Psoas muscle (tissue), 8 donors: ENCODE measurements at places on chromosomes 2 and 18. TPM values are rescaled to one million over a fixed set of nuclear protein-coding genes. Genes with fewer than 3 reads are reported as not detected.

MAP3K19 gene
- not detected for polyA plus RNA-seq

VSNL1 gene
- polyA plus RNA-seq, result not detected

EFHD1 gene
- polyA plus RNA-seq, result 17.7 TPM

FBLN7 gene
- 0.18 TPM for polyA plus RNA-seq

SERPINB3 gene
- 0.03 TPM for polyA plus RNA-seq

GAL3ST2 gene
- polyA plus RNA-seq, result not detected

GREB1 gene
- polyA plus RNA-seq, result 1.3 TPM

ABCG5 gene
- not detected for polyA plus RNA-seq

GRB14 gene
- polyA plus RNA-seq, result 0.74 TPM

SNED1 gene
- polyA plus RNA-seq, result 9.2 TPM

MYO5B gene
- 0.10 TPM for polyA plus RNA-seq

MRO gene
- polyA plus RNA-seq, result 0.82 TPM

CHRND gene
- polyA plus RNA-seq, result 13.5 TPM

NRBP1 gene
- 238 TPM for polyA plus RNA-seq

DNA sequence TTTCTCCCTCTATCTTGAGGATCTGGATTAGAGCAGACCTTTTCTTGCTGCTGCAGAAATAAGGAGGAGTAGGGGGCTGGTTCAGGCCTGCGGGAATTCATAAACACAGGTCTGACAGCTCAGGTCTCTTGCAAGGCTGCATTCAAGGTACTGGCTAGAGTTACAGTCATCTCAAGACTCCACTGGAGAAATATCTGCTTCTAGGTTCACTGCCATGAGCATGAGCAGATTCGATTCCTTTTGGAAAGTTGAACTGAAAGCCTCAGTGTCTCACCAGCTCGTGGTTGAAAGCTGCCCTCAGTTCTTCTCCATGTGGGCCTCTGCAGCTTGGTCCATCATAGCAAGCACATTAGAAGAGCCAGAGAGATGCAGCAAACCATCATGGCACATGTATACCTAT, 124.4 kb upstream of the SETBP1 start:
- DNase-seq, result no peak

GRCh38 chr2:142010477-142011270, 120.1 kb downstream of the LRP1B start:
- DNase-seq, result no peak

GRCh38 chr2:157684940-157685466, 56.3 kb upstream of the ACVR1C start:
- no peak for DNase-seq

- DNase-seq, result no peak
Observed at GRCh38 chr18:61201511-61201910, 131.7 kb upstream of the CDH20 start.

DNA sequence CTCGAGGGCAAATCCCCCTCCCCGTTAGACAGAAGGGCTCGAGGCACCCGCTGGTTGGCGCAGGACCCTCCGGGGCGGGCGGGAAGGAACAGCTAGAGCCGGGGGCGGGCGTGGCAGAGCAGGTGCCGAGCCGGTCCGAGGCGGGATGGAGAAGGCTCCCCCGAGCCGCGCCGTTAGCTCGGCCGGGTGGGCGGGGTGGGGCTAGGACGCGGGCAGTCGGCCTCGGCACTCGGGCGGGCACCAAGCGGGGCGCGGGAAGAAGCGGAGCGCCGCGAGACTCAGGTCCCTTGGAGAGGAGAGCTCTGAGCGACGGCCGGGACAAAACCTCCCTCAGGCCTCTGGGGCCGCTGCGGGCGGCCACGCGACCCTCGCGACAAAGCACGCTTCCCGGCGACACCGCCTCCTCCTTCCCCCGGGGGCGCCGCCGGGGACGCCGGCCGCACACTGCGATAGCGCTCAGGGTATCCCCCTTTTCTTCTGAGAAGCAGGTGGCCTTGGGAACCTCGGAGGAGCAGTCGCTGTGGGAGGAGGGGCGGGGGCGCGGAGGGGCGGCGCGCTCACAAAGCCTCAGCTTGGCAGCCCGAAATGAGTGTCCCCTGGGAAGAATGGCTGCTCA, 721 bp downstream of the FHOD3 start:
- DNase-seq, result peak; percentile 33

GRCh38 chr2:156472686-156473085, 36.5 kb downstream of the GPD2 start:
- DNase-seq, result no peak

GRCh38 chr2:227906991-227907390, 35.6 kb downstream of the DAW1 start:
- no peak for DNase-seq

- no peak for DNase-seq
Observed at GRCh38 chr2:64957109-64957903, 31.9 kb upstream of the SLC1A4 start.

GRCh38 chr2:236677368-236677767, 107.7 kb downstream of the ACKR3 start:
- no peak for DNase-seq

GRCh38 chr2:232435805-232436204, 20.1 kb upstream of the ALPI start:
- DNase-seq, result no peak

- no peak for DNase-seq
Observed at GRCh38 chr18:7102131-7102530, 15.5 kb downstream of the LAMA1 start.

DNA sequence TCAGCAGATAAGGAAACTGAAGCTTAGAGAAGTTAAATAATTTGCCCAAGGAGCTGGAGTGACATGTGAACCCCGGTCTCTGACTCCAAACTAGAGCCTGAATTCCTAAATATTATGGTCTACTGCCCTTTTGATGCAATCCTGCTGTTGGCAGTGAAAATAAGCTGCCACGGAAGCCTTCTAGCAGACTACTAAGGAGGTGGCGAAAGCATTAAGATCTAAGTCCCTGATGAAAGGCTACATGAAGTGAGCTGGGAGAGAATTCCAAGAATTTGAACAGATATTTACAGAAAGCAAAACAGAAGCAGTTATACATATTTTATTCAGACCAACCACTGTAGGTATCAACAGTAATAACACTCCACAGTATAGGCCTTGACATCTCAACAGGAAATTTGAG, 28.1 kb downstream of the TRMT61B start:
- no peak for DNase-seq

- no peak for DNase-seq
Observed at GRCh38 chr2:126909366-126909765, 10.7 kb downstream of the TEX51 start.

GRCh38 chr2:234343372-234343771, 153.5 kb downstream of the ARL4C start:
- DNase-seq, result no peak

DNA sequence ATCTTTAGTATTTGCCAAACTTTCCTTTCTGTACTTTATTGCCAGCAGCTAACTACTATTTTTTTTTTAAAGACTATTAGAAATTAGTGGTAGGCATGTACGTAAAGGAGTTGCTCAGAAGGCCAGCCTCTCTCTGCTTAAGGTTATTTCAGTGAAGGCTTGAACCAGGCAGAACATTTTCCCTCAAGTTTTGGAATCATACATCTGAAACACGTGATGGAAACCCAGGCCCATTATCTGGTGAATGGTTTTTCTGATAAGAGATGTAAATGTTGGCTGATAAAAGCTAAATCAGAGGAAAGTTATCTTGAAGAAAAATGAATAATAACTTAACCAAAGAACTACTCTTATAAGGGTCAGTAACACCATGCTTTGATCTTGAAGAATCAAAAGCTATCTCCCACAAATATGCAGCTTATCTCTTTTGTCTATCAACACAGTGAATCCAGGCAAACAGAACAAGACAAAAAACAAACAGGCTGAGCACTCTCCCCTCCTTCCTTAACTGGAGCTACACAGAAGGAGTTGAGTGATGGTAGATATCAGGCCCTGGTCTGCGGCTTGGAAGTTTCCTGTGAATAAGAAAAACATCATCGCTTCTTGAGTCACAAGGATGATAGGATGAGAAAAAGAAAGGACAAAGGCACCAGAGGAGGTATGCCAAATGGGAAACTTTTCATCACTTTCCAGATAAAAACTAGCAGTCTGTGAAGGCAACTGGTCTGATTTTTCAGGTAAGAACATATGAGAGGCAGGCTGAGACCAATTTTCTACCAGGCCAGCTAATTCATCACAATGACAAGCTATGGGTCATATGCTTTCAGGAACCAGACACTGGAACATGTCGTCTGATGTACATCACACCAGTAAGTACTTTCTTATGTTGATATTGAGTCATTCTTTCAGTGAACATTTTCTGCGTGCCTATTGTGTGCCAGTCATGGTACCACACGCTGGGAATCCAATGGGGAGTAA, 88.4 kb upstream of the STK17B start:
- DNase-seq, result no peak

GRCh38 chr18:3914109-3914508, 464.1 kb downstream of the TGIF1 start:
- DNase-seq, result no peak

DNA sequence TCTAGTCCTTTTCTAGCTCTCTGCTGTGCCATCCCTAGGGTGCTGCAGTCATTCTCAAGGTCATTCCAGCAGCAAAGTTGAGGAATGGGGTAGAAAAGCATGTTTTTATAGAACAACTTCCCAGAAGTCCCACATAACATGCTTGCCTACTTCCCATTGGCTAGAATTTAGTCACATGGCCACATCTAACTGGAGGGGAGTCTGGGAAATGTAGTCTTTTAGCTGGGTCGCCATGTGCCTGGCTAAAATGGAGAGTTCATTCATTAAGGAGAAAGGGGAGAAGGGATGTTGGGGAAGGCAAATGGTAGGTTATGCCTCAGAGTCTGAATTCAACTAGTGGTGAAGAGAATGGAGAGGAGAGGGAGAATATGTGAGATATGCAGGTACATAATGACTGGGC, 85.7 kb downstream of the SLC4A3 start:
- DNase-seq, result no peak

GRCh38 chr2:58904095-58904494, 663.0 kb upstream of the FANCL start:
- DNase-seq, result no peak
